ENCODE measurements at places on chromosomes 5 and 9.

DNA sequence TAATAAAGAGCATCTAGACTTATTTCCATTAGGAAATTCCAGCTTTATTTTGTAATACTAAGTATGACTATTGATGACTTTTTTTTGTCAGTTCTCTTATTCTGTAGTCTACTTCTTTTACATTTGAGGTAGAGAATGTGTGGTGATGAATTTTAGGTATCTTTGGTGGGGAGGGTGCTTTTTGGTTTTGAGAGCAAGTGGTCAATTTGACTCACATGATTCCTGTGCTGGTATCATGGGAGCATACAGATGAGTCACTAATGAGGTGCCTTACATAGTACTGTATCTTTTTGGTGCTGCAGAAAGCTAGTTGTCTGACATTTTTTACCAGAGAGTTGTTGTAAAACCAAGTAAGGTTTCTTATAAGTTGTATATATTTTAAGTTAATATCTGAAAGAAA is 35.3 kb downstream of the ERBIN start:
- no peak for DNase-seq

GRCh38 chr9:14318361-14318760 is 4.4 kb upstream of the NFIB start:
- no peak for DNase-seq

DNA sequence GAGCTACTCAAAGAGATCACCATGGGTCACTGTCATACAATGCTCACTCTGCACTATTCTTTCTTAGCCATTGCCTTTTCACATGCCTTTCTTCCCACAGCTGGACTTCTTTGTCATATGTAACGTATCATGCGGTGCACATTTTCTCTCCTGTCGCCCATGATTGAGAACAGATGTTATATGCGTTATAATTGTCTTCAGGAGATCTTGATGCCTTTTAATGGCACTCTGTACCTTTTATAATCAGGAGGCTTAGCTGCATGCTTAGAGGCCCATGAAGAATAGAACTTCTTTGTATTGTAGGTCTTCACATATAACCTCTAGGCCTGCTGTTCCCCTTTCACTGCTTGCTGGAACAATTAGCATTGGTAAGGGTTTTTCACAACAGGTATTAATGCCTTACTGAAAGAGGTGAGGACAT is 436.1 kb downstream of the CDH10 start:
- DNase-seq = no peak

- DNase-seq = no peak
These were observed 158.1 kb upstream of the IER5L start for GRCh38 chr9:129336130-129336528.

GRCh38 chr9:95938724-95939123 is 63.2 kb downstream of the ERCC6L2 start:
- no peak for DNase-seq

- DNase-seq = no peak
These were observed 332.8 kb downstream of the MLLT3 start for GRCh38 chr9:20289423-20290010.

- DNase-seq = no peak
These were observed 13.6 kb upstream of the REEP5 start for GRCh38 chr5:112935675-112936074.

DNA sequence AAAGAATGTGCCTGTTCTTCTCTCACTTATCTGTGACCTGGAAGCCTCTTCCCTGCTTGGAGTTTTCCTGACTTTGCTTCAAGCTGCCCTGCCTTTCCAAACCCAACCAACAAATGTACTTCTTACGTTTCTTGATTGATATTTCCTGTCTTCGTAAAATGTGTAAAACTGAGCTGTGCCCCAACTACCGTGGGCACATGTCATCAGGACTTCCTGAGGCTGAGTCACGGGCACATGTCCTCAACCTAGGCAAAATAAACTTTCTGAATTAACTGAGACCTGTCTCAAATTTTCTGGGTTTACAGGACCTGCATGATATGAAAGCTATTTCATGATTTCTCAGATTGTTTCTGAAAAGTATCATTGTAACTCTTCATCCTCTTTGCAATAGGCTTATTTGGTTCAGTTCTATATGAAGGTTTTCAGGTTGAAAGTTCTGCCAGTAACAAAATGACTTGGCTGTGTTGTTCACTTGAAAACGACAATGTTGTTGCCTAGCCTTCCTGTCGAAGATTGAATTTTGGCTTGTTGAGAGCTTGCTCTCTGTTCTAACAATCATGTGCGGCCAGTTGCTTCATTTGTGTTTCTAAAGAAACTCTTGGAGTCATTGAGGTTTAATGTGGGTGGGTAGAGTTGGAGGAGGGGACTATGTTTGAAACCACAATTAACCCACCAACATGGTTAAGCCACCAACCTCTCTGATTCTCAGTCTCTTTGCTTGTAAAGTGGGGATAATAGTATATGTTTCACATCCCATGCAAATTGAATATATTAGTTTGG is 145.6 kb downstream of the FBXL7 start:
- DNase-seq = no peak

GRCh38 chr5:122153230-122153629 is 23.9 kb downstream of the ZNF474 start:
- DNase-seq = no peak

DNA sequence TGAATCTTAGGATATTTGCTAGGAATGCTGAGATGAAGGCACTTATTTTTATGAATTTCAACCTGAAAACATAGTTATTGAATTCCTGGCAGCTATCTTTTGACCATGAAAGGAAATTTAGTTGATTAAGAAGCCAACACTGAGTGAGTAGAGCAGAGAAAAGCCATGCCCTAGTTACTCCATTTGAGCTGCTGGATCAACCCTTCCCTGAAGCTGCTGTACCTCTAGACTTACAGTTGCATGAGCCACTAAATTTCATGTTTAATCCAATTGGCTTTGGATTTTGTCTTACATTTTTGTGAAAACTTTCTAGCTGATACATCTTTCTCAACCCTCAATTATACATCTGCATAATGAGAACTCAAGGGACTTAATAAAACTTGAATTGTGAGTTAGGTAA is 54.6 kb downstream of the CDC42SE2 start:
- DNase-seq = no peak

DNA sequence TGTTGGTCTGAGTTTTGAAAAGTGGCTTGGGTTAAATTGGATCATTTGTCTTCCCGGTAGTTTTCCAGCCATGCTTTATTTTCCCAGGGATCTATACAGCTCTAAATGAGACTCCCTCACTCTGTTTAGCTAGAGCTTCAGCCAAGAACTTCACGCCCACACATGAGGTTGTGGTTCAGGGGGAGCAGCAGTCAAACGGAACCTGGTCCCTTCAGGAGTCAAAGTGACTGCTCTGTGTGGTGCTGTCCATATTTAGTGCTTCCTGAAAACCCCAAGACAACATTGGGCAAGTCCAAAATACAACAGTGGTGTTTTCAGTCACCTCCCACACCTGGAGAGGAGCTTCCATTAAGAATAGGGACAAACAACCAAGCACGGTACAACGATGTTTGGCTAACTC is 90.5 kb downstream of the ANKH start:
- no peak for DNase-seq

DNA sequence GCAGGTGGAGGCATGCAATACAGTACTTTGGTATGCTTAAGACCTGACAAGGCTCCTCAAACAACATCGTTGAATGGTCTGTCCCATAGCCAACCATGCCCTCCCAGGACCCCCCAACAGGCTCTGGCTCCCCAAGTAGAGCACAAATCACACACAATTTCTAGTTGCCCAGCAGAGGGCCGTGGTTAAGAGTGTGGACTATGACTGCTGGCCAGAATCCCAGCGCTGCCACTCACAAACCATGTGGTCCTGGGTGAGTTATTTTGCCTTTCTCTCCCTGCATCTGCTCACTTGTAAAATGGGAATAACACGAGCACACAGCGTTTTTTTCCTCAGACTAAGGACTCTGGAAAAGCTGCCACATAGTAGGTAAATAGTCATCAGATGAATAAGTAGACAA is 6.5 kb downstream of the CKMT2 start:
- no peak for DNase-seq

GRCh38 chr9:120933310-120934055 is 6.9 kb upstream of the TRAF1 start:
- no peak for DNase-seq

- no peak for DNase-seq
These were observed 1.7 kb upstream of the SLC34A1 start for GRCh38 chr5:177382423-177383029.

DNA sequence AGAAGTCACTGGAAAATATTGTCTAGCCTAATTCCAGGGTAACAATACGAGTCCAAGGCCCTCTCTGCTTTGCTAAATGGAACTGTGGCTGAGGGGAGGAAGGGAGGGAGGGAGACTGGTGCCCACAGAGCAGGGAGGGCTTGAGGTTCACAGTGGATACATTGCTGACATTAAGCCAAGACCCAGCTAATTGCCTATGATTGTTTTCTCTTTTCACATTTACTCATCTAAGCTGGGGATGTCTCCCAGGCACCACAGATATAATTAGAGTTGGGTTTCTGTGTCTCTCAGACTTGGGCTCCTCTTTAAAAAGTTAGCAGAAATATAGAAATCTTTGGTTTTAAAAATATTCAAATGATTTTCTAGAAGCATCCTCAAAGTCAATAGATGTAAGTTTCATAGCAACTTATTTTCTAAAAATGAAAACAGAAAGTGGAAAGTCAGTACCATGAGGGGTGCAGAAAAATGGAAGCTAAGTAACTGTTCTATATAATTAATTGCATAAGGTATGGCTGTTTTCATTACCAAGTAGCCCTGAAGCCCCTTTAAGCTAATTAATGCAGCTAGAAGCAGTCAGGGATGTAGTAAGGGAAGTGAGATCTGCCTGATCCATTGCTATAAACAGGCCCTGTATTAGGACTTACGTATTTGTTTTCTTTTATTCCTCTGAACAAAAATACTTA is 259.8 kb downstream of the NDUFS4 start:
- DNase-seq = no peak

GRCh38 chr5:170249355-170249754 is 16.6 kb downstream of the C5orf58 start:
- DNase-seq = no peak

- no peak for DNase-seq
These were observed 616.3 kb downstream of the EBF1 start for GRCh38 chr5:158483281-158483860.

GRCh38 chr9:133794016-133794760 is 56.0 kb upstream of the SARDH start:
- DNase-seq = no peak

GRCh38 chr9:124216474-124217176 is 41.1 kb upstream of the NEK6 start:
- DNase-seq = no peak

GRCh38 chr5:173761178-173761513 is 127.0 kb upstream of the CPEB4 start:
- DNase-seq = no peak

GRCh38 chr9:127267793-127268525 is 3.4 kb downstream of the GARNL3 start:
- DNase-seq = no peak

- no peak for DNase-seq
These were observed 5.8 kb upstream of the FPGS start for GRCh38 chr9:127796852-127797370.

- DNase-seq = no peak
These were observed 249.0 kb downstream of the GLIS3 start for GRCh38 chr9:4050916-4051315.

DNA sequence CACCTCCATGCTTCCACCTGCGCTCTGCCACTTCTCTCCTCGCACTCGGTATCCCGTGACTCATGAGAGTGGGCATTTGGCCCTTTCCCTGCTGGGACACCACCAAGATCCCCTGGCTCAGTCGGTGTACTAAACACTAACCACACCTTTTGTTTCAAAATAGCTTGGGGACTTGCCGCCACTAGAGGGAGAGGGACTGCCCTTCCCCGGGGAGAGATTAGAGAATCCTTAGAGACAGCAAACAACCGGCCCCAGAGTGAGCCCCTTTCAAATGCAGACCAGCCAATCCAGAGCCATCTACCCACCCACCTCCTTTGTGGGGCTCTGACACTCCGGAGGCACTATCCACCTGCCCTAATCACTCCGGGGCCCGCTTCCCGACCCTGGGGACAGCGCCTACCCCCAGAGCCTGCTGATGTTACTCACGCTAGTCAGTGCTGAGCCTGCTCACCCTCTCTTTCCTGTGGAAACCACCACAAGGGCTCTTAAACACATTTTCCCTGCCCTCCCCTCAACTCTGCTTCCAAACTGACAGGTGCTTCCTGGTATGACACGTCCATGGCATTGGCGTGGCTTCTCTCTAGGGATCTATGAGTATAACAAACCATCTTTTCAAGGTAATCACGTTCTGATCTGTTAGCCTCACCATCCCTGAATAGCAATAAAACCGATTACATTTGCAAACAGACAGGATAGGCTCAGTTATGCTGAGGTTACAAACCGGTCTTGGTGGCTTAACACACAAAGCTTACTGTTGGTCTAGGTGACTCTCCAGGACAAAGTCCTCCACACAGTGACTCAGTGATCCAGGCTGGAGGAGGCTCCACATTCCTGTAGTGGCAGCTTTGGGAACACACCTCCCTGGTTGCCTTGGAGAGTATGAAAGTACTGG is 180.1 kb upstream of the MVB12B start:
- peak; percentile 20 for DNase-seq

DNA sequence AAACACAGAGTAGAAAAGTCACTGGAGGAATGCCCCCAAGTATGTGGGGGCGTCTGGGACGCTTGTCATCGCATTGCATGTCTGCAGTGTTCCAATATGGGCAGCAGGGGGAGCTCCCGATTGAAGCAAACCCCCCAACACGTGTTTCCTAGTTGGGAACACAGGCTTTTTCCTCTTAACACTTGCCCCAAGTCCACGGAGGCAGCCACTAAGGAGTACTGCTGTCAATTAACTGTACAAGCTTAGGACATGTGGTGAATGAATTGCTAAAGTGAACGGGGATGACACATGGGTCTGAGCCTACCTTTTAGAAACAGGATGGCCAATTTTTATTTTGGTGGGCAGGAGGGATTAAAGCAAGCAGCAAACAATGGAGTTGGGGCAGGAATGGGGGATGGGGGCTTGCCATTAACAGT is 2.2 kb downstream of the GABRB2 start:
- DNase-seq = peak; percentile 36

- no peak for DNase-seq
These were observed 193.6 kb upstream of the VCAN start for GRCh38 chr5:83277953-83278352.

- DNase-seq = no peak
These were observed 31.6 kb upstream of the ELL2 start for GRCh38 chr5:95993266-95993665.
